Tibial nerve (tissue), 4 donors: ENCODE measurements at places on chromosomes 6 and 20.

DNA sequence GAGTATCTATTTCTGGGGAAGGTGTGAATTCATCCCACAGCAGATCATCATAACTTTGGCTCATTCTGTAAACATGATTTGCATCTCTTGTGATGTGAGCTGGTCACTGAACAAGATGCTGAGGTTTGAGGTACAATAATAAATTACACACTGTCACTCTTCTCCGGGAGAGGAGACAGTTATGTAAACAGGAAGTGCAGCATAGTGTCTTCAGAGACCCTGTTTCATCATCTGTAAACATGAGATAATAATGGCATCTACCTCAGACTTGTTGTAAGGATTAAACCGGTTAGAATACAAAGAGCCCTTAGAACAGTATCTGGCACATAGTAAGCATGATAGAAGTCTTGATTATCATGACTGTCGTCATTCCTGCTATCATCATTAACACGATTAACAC is 125.2 kb downstream of the TBC1D7 start:
- DNase-seq = no peak

- no peak for DNase-seq
Observed at GRCh38 chr20:50663095-50663821, 28.1 kb downstream of the RIPOR3 start.

DNA sequence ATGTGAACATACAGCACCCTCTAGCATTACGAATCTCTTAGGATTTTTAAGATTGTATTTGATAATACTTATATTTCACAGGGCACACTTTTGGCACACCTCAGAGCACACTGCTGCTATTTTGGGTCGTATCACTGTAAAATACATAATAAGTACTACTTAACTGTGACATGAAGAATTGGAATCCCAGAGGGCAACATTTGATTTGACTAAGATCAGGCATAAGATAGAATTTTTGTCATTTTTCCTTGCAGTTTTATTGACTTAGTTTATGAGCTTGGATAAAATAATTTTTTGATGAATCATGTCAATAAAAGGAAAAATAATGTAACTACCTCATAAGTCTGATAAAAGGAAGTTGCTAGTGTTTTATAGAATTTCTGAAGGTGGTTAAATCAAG is 22.4 kb downstream of the MRS2 start:
- no peak for DNase-seq

GRCh38 chr20:43960231-43960630 is 45.6 kb downstream of the TOX2 start:
- DNase-seq = no peak

GRCh38 chr20:16027686-16028085 is 545.6 kb downstream of the KIF16B start:
- no peak for DNase-seq

DNA sequence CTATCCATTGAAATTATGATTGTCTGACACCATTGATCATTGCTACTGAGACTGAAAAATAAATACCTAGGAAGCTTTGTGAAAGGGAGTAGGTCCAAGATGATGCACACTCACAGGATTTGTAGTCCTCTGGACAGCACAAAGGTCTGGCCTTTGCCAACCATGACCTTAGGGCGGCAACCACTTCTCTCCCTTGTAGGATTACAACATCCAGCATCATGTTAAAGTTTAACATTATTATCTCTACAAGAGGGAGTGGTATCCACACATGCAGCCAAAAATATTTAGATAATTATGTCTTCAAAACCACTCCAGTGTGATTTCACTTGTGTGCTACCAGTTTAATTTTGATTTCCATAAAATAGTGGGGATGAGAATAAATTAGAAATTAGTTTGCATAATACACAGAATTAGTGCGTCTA is 51.1 kb upstream of the NHSL1 start:
- no peak for DNase-seq

- no peak for DNase-seq
Observed at GRCh38 chr6:40714576-40715564, 127.7 kb upstream of the LRFN2 start.

DNA sequence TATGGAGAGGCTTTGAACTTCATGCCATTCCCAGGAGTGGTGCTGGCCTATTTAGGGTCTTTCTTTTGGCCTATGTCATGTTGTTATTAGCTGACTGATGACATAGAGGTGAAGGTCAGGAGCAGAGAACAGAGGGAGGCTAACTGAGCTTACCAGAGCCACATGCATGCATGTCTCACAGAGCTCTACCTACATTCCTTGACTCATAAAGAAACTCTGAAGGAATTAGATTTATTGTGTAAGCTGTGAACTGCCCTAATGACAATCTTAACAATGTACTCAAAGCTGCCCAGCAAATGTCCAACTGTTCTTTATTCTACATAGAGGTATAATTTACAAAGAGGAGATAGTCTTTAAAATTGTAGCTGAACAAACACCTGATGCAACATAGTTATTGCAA is 192.7 kb upstream of the CNR1 start:
- DNase-seq = no peak

- no peak for DNase-seq
Observed at GRCh38 chr6:107221519-107221918, 106.2 kb upstream of the BEND3 start.

DNA sequence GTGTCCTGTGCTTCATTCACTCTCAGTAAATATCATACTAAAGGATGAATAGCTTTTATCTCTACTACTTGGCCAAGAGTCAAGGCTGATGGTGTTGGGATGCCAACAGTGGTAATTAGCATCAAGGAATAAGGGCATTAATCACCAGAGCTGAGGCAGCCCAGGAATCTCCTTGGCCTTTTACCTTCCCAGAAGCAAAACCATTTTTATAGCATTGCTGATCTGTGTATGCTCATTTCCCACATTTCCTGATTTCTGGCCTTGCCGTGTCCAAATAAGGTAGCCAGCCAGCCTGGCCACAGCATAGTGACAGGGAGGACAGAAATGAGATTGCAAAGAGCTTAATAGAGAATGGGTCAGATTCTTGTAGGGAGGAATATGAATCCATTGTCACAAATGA is 76.7 kb upstream of the FOXO3 start:
- no peak for DNase-seq

GRCh38 chr20:55540013-55540412 is 465.3 kb downstream of the CBLN4 start:
- DNase-seq = no peak

- no peak for DNase-seq
Observed at GRCh38 chr6:138231381-138231886, 13.1 kb upstream of the PBOV1 start.

GRCh38 chr6:25874118-25874517 is at the start of gene SLC17A3:
TSS of gene SLC17A3 (minus strand) at chr6:25874243. CDS start at chr6:25868387, 5,856 bp downstream.
- DNase-seq = no peak

DNA sequence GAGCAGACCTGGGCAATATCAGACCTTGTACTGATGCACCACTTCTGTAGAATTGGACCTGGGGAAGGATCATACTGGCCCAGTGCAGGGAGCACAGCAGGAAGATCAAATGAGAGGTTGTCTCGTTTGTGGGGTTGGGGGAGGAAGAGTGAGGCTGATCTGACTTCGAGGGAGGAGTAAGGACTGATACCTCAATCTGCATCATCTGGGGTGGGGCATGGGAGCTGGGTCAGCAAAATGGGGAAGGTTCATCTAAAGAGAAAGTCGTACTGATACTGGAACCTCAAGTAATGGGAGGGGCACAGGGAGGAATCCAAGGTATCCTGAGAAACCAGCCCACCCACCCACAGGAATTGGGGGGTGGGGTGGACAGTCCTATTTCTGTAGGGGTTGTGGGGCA is 3.7 kb downstream of the RNF39 start:
- DNase-seq = no peak

DNA sequence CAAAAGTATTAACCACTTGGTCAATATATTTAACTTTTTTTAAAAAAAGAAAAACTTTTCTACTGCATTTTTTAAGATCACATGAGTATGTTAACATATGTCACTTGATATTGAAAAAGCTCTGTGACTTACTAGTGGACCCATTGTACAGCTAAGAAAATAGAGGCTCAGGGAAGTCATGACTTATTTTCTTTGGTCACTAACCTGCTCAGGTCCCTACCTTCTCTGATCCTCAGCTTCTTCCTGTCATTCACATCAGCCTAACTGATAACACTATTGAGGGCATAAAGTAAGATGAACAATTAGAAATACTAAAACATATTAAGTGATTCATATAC is 19.8 kb downstream of the AGPAT4 start:
- DNase-seq = no peak

- DNase-seq = no peak
Observed at GRCh38 chr20:54698373-54698772, 223.0 kb downstream of the DOK5 start.
